ENCODE measurements at places on chromosomes 6 and 20. TPM values are rescaled to one million over a fixed set of nuclear protein-coding genes. Genes with fewer than 3 reads are reported as not detected.

GRCh38 chr6:107600936-107601335 lies 111.0 kb downstream of the SOBP start:
- no peak overlapping the region for H3K27ac ChIP-seq
- H3K4me1 ChIP-seq = peaks cover 15% of the 10 kb centered on the region

GRCh38 chr6:160285541-160286105 lies 27.0 kb upstream of the SLC22A2 start:
- H3K27me3 ChIP-seq = no peaks in the 10 kb centered on the region
- no peaks in the 10 kb centered on the region for H3K36me3 ChIP-seq
- H3K4me3 ChIP-seq = no peak overlapping the region
- no peaks in the 10 kb centered on the region for H3K4me1 ChIP-seq

EBF4 gene
- total RNA-seq = 5.1 TPM

DNA sequence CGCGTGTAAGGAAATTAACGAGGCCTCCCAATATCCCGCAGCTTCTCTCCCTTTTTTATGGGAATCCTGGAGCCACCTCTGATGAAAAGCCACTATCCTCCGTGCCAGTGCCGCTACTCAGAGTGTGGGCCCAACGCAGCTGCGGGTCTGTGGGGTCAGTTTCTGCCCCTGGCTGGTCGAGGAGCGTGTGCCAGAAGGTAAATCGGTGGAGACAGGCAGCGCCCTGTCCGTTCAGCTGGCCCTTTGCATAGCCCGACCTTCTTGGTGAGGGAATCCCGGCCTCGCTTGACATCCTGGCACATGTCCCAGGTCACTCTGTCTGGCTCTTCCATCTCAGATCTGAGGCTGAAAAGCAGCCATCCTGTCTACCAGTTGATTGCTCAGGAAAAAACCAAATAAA lies 4.6 kb downstream of the THBS2 start:
- DNase-seq = no peak
- H3K27me3 ChIP-seq = peaks cover 57% of the 10 kb centered on the region
- no peak overlapping the region for H3K27ac ChIP-seq
- no peaks in the 10 kb centered on the region for H3K4me1 ChIP-seq
- H3K36me3 ChIP-seq = no peaks in the 10 kb centered on the region

DNA sequence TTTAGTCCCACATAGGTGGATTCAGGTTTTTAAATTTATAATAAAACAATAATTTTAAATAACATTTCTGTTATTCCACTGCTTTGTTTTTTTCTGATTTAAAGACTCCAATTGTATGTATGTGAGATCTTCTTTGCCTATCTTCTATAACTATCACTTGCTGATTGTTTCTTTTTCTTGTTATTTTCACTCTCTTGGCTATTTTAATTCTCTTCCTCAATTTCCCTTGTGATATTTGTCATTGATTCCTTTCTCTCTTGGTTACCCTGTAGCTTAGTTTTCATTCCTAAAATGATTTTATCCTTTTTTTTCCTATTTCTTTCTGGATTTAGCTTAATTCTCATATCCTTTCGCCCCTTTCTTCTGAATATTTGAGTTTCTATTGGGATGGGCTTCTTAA lies 227.3 kb upstream of the TENT5A start:
- DNase-seq = no peak
- no peak overlapping the region for H3K4me3 ChIP-seq
- H3K36me3 ChIP-seq = no peaks in the 10 kb centered on the region
- H3K27me3 ChIP-seq = no peaks in the 10 kb centered on the region
- no peak overlapping the region for H3K27ac ChIP-seq

GRCh38 chr6:33384581-33385020 lies 7.0 kb upstream of the KIFC1 start:
- H3K4me3 ChIP-seq = no peak overlapping the region
- H3K36me3 ChIP-seq = no peaks in the 10 kb centered on the region
- H3K4me1 ChIP-seq = no peaks in the 10 kb centered on the region

DNA sequence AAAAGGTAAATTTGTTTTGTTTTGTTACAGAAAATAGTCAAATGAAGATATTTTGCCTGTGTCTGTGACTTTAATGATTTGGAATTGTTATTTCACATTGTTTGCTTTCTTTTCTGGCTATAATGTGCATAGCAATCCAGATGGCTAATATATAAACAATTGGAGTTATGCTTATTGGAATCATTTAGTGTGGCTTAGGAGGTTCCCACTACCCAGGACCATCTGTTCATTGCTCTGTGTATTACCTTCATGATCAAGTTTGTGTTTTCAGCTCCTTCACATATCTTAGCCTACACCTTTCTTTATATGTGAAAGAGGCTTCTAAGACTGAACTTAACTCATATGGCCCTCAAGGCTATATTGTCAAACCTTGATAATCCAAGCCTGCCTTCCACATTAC lies 232.9 kb downstream of the BCKDHB start:
- DNase-seq = no peak
- no peaks in the 10 kb centered on the region for H3K27me3 ChIP-seq
- H3K36me3 ChIP-seq = no peaks in the 10 kb centered on the region
- no peaks in the 10 kb centered on the region for H3K4me1 ChIP-seq
- no peak overlapping the region for H3K4me3 ChIP-seq

- H3K36me3 ChIP-seq = no peaks in the 10 kb centered on the region
- H3K4me1 ChIP-seq = peaks cover 28% of the 10 kb centered on the region
These were observed 3.3 kb upstream of the SLC35B2 start for GRCh38 chr6:44260451-44261297.

DNA sequence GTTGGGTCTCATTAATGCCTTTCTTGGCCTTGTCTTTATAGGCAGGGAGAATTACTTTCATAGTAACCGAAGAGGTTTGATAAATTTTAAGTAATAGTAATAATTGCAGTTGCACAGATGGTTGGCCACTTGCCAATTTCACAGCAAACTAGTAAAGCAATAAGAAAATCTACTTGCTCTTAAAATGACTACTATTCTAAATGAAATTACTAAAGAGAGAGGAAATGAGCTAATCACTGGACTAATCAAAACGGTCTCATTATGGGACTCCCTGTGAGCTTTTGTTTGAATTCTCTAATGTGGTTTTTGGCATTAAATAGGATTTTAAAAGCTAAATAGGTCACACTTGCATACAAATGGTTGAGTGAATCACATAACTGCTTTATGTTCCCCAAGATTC lies 227.4 kb upstream of the PLN start:
- H3K36me3 ChIP-seq = no peaks in the 10 kb centered on the region
- no peak for DNase-seq
- no peaks in the 10 kb centered on the region for H3K27me3 ChIP-seq

GRCh38 chr20:32208499-32209154 lies 947 bp downstream of the POFUT1 start:
- no peak overlapping the region for H3K27ac ChIP-seq
- H3K4me1 ChIP-seq = peaks cover 41% of the 10 kb centered on the region
- peaks cover 11% of the 10 kb centered on the region for H3K36me3 ChIP-seq
- H3K27me3 ChIP-seq = no peaks in the 10 kb centered on the region

GRCh38 chr20:14093652-14094051 lies 98.3 kb downstream of the MACROD2 start:
- H3K36me3 ChIP-seq = no peaks in the 10 kb centered on the region
- no peaks in the 10 kb centered on the region for H3K4me1 ChIP-seq
- no peaks in the 10 kb centered on the region for H3K27me3 ChIP-seq
- H3K4me3 ChIP-seq = no peak overlapping the region
- no peak for DNase-seq
- H3K27ac ChIP-seq = no peak overlapping the region

DNA sequence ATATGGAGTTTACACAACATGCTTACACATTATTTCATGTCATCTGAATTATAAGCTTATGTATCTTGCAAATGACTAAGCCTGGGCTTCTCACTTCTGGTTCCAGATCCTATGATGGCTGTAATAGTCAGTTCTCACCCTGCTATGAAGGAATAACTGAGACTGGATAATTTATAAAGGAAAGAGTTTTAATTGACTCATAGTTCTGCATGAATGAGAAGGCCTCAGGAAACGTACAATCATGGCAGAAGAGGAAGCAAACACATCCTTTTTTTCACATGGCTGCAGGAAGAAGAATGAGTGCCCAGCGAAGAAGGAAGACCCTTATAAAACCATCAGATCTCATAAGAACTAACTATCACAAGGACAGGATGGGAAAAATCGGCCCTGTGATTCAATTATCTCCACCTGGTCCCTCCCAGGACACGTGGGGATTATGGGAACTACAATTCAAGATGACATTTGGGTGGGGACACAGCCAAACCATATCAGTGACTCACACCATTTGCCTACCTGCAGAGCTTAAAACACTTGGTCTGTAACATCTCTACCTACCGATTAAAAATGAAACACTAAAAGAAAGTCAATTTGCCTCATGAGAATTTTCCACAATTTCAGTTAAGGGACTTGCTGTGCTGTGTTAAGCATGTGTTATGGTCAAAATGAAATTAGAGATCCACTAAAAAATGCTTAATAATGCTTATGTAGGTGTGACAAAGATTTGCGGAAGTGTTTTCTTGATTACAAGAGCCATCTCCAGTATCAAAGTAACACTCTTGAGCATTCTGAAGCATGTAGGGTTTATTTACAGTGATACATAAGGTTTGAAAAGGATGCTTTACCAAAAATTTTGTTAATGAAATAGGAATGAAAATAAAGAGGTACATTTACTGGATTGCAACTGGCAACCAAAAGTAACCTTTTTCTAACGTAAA lies 2.2 kb upstream of the RWDD1 start:
- peaks cover 30% of the 10 kb centered on the region for H3K4me1 ChIP-seq
- H3K27me3 ChIP-seq = no peaks in the 10 kb centered on the region
- peak; percentile 8 for DNase-seq
- no peak overlapping the region for H3K4me3 ChIP-seq
- no peaks in the 10 kb centered on the region for H3K36me3 ChIP-seq
- no peak overlapping the region for H3K27ac ChIP-seq
